ENCODE measurements at places on chromosomes 5 and 9.

DNA sequence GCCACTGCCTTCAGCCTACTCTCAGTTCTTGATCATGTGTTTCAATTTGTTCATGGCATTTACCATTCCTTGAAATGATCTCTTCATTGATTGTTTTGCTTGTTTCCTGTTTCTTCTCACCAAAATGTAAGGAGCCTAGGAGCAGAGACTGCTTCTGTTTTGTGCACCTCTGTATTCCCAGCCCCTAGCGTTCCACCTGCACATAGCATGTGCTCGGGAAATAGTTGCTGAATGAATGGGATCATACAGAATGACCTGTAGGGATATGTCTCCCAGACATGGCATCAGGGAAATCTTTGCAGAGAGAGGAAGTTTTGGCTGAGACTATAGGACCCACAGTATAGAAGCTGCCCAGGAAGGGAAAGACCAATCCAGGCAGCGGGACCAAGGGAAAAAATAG, 6.2 kb upstream of the CERCAM start:
- DNase-seq: no peak

- DNase-seq: no peak
Measured at GRCh38 chr9:6525326-6526045, 112.5 kb downstream of the UHRF2 start.

DNA sequence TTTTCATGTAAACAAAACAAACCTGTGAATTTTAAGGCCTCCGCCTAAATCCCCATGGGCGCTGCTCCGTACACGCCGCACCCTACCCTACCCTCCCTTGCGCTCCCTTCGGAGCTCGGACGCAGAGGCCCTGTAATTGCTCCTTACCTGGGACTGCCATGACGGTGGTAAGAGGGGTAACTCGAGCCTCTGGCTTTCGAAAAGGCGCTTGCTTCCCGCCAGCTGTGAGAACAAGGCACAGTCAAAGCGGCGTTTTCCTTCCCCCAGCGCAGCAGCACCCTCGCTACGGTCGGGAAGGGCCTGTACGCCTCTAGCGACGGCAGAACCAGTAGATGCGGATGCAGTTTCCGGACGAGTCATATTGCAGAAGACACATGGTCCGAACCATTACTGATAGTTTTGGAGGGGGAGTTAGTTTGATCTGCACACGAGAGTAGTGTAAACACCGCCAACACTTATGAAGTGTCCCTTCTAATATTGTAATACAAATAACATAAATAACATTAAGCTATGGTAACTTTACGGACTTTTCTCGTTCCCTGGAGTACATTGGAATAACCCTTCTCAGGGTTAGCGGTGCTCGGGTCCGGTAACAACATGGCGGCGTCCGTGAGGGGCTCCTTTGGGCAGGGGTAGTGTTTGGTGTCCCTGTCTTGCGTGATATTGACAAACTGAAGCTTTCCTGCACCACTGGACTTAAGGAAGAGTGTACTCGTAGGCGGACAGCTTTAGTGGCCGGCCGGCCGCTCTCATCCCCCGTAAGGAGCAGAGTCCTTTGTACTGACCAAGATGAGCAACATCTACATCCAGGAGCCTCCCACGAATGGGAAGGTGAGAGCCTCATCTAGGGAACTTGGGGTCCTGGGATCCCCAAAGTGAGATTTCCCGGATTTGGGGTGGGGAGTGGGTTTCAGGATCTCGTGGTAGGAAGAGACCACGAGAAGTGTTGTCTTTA, at the start of the genes CWC27 and SREK1IP1:
Gene CWC27 (plus strand): TSS at position 573 of the 955 bp plus-strand sequence. CDS start 217 bp downstream, at position 790.
Gene SREK1IP1 (minus strand): TSS at position 334 of the 955 bp plus-strand sequence. CDS start 174 bp downstream, at position 160.
- DNase-seq: peak; percentile 72

- DNase-seq: peak; percentile 75
Measured at GRCh38 chr5:81851481-81852178, 100.7 kb upstream of the SSBP2 start.

DNA sequence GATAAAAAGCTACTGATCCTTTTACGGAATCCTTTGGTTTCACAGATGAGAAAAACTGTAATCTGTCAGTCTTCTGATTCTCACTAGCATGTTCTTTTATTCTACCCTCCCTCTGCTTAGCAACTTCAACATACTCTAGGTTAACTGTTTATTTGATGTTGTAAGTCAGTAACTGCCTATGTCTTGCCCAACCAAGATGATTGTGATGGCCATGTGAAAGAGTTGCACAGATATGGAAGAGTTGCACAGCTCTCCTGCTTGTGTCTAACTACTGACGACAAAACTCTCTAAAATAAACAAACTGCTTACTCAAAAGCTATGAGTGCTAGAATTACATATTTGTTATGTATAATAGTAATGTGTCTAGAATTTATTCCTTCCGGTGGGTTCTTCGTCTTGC, 227.3 kb upstream of the DAB2 start:
- DNase-seq: no peak

- no peak for DNase-seq
Measured at GRCh38 chr5:171744264-171744663, 41.4 kb upstream of the SMIM23 start.

GRCh38 chr5:90014420-90014819, 395.1 kb downstream of the CETN3 start:
- no peak for DNase-seq

DNA sequence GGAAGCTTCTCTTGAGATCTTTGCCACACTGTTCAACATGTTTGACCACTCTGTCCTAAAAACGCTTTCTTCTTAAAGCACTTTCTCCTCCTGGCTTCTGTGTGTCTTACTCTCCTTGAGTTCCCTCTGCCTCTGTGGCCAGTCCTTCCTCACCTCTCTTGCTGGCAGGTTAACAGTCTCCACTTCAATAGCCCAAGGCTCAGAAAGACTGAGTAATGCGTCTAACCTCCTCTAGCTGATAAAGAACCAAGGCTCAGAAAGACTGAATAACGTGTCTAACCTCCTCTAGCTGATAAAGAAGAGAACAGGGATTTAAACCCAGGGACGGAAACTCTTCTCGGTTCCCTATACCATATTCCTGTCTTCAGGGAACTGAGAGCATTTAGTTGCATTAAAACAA, 205.2 kb downstream of the AOPEP start:
- no peak for DNase-seq

- no peak for DNase-seq
Measured at GRCh38 chr5:154466147-154466546, 11.9 kb downstream of the HAND1 start.

GRCh38 chr5:171624396-171624795, 161.2 kb upstream of the SMIM23 start:
- DNase-seq: no peak

GRCh38 chr9:14258156-14258555, 55.8 kb downstream of the NFIB start:
- DNase-seq: no peak

DNA sequence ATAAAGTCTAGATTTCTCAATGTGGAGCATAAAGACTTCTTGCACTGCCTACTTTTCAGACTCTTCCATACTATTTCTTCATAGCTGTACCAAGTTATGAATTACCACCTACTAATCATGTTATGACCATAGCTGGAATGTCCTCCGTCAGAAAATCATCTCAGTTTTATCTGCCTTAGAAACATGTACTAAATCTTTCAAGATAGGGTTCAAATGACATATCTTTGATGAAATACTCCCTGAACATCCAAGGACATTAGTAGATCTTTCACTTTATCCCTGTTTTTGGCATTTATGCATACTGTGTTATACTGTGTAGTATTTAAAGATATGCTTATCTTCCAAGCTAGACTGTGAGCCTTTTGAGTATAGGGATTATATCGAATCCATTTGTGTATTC, 49.6 kb upstream of the MEF2C start:
- DNase-seq: no peak

GRCh38 chr5:164350236-164350635, 844.8 kb downstream of the MAT2B start:
- no peak for DNase-seq

DNA sequence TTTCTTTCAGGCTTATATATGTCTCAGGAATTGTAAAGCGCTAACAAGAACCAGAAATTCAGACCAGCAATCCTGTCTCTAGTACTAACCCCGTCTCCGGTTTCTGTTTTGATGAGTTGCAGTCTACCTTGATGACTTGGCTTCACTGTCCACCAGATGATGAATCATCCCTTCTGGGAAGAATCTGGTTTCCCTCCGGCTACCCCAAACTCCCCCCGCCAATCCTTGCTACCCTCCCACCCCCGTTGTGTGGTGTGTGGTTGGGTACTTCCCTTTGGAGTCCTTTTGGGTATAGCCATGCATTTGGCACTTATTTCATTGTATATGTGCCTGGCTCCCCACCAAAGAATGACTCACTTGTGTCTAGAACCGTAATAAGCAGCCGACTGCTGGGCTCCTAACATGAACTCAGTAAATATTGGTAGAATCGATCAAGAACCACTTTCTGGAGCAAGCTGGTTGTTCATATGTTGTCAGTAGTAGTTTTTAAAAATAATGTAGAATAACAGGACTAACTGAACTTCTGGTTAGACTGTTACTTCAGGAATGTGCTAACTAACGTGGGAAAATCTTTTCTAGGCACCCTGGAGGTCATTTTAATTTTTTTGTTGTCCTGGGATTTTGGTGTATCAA, 8.3 kb upstream of the TGFBI start:
- DNase-seq: no peak

DNA sequence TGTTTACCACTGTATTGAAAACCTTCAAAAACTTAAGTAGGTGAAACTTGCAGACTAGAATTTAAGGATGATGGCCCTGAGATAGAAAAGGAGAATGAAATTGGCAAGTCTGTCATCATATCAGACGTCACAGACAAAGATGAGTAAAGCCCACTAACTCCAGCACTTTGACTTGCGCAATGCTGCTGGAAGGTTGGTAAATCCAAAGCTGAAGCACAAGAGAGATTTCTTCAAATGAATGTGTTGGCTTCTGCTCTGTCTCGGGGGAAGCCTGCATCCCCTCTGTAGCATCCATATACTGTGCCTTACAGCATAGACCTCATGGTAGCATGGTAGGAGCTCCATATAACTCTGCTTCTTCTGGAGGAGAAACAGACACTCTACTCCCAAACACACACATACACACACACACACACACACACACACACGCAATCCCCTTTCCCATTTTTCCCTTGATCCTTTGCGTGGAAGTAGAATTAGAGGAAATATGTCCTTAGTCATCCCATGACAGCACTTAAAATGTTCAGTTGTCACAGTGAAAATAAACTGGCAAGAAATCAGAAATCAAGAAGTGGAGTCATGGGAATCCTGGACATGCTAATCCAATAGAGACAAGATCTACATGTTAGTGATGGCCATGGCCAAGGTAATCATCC, 241.5 kb downstream of the NR3C1 start:
- no peak for DNase-seq

DNA sequence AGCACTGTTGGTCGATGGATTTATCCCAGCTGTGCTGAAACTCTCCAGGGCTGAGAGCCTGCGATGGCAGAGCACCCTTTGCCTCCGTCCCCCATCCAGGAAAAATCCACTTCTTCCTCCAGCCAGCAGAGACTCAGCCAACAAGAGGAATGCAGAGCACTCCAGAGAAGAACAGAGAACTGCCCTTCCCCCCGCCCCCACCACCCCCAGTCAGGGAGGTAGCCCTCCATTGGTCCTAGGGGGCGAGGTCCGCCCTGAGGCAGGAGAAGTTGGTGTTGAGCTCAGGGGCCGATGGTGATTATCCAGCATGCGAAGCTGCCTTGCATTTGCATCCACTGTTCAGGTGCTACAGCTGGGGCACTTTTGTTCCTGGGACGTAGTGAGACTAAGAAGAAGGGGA, 9.0 kb downstream of the TLX3 start:
- DNase-seq: no peak

- no peak for DNase-seq
Measured at GRCh38 chr5:125412561-125413495, 666.4 kb upstream of the ZNF608 start.

DNA sequence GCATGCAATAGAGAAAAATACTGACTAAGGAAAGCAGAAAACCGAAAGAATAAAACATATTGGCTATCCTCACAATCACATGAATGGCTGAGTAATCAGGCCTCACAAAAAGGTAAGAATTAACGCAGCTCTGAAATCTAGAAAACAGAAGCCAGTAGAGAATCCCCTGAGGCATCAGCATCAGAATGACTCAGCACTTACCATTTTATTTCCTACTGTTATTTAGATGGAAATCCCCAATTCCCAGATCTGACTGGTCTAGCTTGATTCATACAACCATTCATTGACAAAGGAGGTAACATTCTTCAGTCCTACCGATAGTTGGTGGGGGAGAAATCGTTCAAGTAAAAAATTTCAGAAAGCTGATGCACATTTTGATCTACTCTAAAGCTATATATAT, 1408.4 kb upstream of the WWC1 start:
- no peak for DNase-seq

DNA sequence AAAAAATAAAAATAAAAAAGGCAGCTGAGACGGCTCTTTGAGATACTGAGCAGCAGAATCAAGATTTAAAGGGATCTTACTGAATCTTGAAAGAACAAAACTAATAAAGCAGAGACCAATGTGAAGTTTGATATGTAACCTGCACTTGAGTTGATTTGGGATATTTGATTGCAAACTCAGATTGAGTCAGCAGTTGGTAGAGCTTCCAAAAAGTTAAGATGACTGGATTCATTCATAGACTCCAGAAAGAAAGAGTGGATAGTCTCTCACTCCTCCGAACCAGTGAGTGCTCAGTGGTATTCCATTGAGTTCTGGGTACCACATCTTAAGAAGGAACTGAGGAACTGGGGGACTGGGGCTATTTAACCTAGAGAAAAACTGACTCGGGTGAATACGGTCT, 52.7 kb upstream of the TESK1 start:
- DNase-seq: no peak

DNA sequence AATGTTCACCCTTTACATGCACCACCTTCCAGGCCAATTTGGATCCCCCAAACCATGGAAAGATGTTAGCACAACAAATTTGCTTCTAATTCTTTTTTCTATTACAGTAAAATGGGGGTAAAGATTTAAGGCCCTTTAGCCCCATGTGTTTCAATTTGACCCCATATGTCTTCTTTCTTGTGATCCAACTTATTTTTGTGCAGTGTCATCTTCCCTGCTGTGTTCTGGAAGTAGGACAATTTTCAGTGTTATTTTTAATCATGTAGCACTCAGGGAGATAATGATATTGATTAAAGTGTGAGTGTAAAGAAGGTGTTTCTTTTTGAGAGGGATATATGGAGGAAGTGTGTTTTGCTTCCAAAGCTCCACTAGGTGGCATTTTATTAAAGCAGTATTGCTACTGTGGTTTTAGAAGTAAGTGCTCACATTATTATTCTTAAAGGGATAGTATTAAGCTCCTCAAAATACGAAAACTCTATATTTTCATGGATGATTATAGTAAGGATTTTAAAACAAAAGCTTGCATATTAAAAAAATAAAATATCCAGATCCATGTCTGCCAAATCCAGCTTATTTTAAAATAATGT, 118.7 kb upstream of the ATP10B start:
- DNase-seq: no peak

GRCh38 chr9:83536332-83536731, 1.9 kb downstream of the FRMD3 start:
- DNase-seq: no peak

GRCh38 chr5:166427211-166427610, 1864.2 kb upstream of the WWC1 start:
- no peak for DNase-seq

- DNase-seq: no peak
Measured at GRCh38 chr5:77076961-77077828, 9.9 kb downstream of the ZBED3 start.

- no peak for DNase-seq
Measured at GRCh38 chr9:89106224-89106851, 72.3 kb downstream of the SHC3 start.

- no peak for DNase-seq
Measured at GRCh38 chr5:150189326-150189725, 536 bp upstream of the SLC6A7 start.

GRCh38 chr5:58072300-58072965, 387.5 kb downstream of the PLK2 start:
- DNase-seq: no peak
